ENCODE measurements at places on chromosomes 3 and 15. TPM values are rescaled to one million over a fixed set of nuclear protein-coding genes. Genes with fewer than 3 reads are reported as not detected.

DNA sequence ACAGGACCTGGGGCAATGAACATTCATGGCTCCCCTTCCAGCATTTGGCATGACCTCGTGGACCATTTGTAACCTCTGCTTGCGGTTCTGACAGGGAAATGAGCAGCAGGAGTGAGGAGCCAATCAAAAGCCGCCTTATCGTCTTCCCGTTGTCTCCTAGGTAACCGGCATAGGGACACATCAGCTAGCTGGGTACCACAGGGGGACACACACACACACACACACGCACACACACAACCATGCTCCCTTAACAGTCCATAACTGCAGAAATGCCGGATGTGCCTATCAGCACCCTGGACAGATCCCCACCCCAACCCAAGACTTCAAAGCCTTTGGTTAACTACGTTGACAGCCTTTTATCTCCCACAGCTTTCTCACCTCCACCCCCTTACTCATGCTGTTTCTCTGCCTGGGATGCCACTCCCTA, 53.4 kb upstream of the CCDC174 start:
- H3K4me3 ChIP-seq: no peak overlapping the region
- DNase-seq: no peak
- peaks cover 11% of the 10 kb centered on the region for H3K27me3 ChIP-seq
- no peaks in the 10 kb centered on the region for H3K36me3 ChIP-seq
- no peak overlapping the region for H3K27ac ChIP-seq

DNA sequence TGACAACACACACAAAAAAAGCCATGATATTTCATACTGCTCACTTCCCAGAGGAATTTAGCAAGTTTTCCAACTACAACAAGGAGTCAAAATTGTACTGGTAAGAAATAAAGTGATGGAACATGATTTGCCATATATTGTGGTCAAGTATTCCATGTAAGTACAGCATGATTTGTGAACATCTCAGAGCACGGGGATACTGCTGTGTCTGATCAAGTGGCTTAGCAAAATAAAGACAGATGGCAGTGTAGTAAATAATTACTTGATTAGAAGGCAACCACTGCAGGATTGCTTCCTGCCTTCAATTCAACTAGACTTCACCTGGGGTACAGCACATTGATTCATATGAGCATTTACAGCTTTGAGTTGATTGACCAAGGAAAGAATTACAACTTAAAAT, 51.6 kb upstream of the DUT start:
- H3K4me3 ChIP-seq: no peak overlapping the region
- DNase-seq: no peak
- H3K27ac ChIP-seq: no peak overlapping the region
- H3K4me1 ChIP-seq: peaks cover 12% of the 10 kb centered on the region
- H3K27me3 ChIP-seq: no peaks in the 10 kb centered on the region

GRCh38 chr3:138114988-138115971, at the start of gene DZIP1L:
TSS of gene DZIP1L (minus strand) at chr3:138115608. CDS start at chr3:138103971, 11,637 bp downstream.
- no peaks in the 10 kb centered on the region for H3K4me1 ChIP-seq
- peak; percentile 86 for DNase-seq

GRCh38 chr15:87582169-87582568, 674.4 kb downstream of the NTRK3 start:
- no peak overlapping the region for H3K27ac ChIP-seq
- no peak for DNase-seq
- no peaks in the 10 kb centered on the region for H3K4me1 ChIP-seq
- H3K4me3 ChIP-seq: no peak overlapping the region
- no peaks in the 10 kb centered on the region for H3K27me3 ChIP-seq

- no peak for DNase-seq
- peaks cover 17% of the 10 kb centered on the region for H3K4me1 ChIP-seq
- H3K36me3 ChIP-seq: no peaks in the 10 kb centered on the region
- H3K27me3 ChIP-seq: no peaks in the 10 kb centered on the region
Observed at GRCh38 chr3:24145981-24146822, 201.1 kb downstream of the NR1D2 start.

GRCh38 chr3:50473768-50474167, 29.7 kb downstream of the CACNA2D2 start:
- DNase-seq: no peak
- H3K4me3 ChIP-seq: no peak overlapping the region
- H3K27ac ChIP-seq: no peak overlapping the region
- no peaks in the 10 kb centered on the region for H3K27me3 ChIP-seq

The TUSC7 gene
- total RNA-seq: not detected

The CCR1 gene
- 10.5 TPM for total RNA-seq

The CKMT1A gene
- 1.8 TPM for total RNA-seq

Data from sigmoid colon (tissue), 7 donors.